ENCODE measurements at places on chromosomes 13 and 19.
A peak's percentile ranks its signal among the peaks of the same experiment; 100 is the strongest.

- no peak for DNase-seq
Measured at GRCh38 chr13:33817513-33817900, 442 bp upstream of the RFC3 start.

DNA sequence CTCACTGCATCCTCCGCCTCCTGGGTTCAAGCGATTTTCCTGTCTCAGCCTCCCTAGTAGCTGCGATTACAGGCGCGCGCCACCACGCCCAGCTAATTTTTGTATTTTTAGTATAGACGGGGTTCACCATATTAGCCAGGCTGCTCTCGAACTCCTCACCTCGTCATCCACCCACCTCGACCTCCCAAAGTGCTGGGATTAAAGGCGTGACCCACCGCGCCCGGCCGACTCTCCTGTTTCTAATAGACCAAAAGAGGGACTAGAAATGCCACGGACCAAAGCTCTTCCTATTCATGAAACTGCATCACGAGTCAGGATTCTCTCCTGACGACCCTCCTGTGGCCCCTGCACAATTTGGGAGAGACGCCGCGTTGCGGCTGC is 563 bp downstream of the ZNF43 start:
- no peak for DNase-seq

GRCh38 chr19:32735936-32736335 is 16.4 kb downstream of the TDRD12 start:
- DNase-seq, result no peak

- peak; percentile 52 for DNase-seq
Measured at GRCh38 chr13:99464441-99464949, 36.8 kb upstream of the TM9SF2 start.

DNA sequence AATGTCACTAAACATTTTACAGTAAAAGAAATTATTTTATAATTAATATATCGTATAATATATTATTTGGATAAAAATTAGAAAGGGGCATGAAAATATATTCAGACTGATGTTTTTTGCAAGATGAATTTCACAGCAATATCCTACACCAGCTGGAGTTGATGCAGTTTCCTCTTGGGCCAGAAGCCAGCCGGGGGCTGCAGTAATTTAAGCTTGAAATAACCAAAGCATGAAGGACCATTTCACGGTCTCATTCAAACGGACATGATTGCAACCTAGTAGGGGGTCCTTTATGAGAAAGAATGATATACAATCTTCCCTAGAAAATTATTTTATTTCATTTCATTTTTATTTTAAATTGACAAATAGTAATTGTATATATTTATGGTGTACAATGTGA is 797.2 kb upstream of the PCDH9 start:
- DNase-seq, result no peak

DNA sequence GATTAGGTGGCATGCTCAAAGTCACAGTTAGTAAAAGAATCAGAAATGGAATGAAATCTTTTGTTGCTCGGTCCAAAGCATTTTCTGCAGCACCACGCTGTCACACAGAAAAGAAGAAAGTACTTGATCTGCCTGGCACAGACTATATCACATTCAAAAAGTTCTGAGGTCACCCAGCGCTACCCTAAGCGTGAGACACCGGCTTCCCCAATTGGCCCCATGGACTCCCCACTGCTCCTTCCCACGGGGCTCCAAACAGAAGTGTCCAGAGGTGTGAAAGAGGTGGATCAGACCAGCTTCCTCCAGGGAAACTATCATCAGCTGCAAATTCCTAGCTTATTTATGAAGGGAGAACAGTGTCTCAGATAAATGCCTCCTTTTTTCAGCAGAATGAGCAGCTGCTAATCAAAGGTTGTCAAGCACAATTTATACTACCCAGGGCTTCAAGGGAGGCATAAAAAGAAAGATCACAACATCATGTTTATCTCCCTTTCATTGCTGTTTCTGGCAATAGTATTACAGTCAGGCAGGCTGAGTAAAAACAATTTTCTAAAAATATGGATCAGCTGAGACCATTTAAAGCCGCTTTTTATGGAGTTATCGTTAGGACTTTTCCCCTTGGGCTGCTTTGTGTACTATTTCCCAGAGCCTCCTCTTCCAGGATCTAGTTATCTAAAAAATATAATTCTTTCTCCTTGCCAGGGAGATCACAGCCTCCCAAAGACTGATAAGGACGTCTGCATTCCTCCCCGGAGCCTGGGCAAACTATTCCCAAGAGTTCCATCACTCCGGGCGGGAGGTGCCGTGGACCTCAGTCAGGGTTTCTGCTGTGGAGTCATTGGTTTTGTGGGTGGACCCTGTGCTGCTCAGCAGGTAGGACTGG is 208.0 kb downstream of the LHFPL6 start:
- no peak for DNase-seq

- DNase-seq, result no peak
Measured at GRCh38 chr13:77696006-77696878, 1.2 kb upstream of the SLAIN1 start.

DNA sequence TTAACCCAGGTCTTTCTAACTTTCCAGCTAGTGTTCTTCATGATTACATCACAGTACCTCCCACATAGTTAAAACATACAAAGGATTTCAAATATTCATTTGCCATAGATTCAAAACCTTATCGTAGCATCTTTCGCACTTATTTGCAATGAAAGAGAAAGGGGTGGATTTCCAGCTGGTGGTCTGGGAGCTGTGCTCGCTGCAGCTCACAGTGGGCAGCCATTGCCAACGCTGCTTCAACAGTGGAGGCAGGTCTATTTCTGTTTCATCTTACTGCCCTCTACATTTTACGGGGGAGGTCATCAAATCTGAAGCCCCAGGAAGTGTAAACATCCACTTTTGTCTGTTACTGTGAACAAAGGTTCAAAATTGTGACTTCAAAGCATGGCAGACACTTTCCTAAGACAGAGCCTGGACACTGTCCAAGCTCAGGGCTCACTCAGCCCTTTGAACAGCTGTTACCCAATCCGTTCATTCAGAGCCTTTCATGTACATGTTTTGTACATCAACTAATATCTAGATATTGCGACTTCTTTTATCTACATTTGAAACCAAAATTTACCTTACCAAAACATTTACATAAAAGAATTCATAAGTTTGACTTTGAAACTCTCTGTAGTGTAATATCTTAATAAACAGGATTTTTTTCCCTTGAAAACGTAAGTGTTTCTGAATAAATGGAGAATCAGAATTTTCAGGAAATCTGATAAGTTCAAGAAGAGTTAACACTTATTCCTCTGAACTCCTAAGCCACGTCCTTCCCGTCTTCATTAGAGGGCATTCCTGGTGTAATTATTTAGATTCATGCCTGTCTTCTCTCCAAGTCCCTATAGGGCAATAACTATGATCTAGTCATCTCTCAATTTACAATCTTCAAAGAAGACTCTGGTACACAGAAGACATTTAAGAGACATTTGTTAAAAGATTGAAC is 25.1 kb downstream of the STARD13 start:
- no peak for DNase-seq

DNA sequence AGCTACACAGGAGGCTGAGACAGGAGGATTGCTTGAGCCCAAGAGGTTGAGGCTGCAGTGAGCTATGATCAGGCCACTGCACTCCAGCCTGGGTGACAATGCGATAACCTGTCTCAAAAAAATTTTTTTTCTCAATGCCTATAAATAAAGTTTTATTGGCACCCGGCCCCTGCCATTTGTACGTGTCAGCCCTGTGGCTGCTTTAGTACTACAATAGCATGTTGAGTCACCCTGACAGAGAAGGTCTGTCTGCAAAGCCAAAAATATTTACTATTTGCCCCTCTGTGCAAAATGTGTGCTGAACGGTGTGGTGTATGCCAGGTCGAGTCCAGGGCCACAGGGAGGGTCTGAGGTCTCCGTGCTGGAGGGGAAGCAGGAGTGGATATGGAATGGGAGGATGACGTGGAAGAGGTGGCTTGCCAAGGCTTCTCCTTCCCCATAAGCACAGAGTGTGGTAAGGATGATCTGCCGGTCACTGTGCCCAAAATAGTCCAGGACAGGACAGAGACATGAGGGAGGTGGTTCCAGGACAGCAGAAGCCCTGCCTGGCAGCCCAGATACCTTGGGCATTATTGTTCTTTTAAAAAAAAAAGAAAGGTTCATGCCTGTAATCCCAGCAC is 10.0 kb downstream of the NMRK2 start:
- DNase-seq, result no peak

GRCh38 chr19:47992070-47992469 is at the start of gene BSPH1:
TSS of gene BSPH1 (minus strand) at chr19:47992170. CDS start at chr19:47992081, 89 bp downstream.
- no peak for DNase-seq

- DNase-seq, result no peak
Measured at GRCh38 chr13:48573213-48574007, 40.5 kb upstream of the RCBTB2 start.

- DNase-seq, result no peak
Measured at GRCh38 chr13:112058519-112058873, 8.5 kb upstream of the SOX1 start.

DNA sequence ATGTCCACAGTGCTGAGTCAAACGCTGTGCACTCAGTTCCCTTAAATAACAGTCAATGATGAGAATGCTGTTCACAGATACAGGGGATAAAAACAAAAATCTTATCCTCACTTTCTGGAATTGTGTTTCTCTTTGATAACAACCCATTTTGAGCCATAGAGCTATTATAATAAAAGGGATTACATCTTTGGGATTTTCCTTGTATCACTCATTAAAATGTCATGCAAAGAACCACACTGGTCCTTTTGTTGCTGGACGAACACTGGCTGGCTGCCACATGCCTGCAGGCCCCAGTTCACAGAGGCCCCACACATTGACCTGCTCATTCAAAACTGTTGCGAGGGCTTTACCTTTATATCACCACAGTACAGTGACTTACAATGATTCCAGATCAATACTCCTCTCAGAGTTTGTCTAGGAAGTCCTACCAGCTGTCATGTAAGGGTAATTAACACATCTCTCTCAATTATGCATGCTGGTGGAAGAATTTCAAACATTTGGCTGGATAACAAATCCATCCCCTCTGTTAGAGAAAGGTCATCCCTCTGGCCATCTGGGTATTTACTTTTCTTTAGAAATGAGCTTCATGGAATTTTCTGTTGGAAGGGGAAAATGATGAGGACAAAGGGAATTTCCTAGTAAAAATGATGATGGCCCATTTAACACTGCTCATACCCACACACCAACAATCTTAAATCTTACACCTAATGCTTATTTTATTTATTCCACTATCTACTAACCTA is 85.9 kb downstream of the MBNL2 start:
- DNase-seq, result peak; percentile 61

DNA sequence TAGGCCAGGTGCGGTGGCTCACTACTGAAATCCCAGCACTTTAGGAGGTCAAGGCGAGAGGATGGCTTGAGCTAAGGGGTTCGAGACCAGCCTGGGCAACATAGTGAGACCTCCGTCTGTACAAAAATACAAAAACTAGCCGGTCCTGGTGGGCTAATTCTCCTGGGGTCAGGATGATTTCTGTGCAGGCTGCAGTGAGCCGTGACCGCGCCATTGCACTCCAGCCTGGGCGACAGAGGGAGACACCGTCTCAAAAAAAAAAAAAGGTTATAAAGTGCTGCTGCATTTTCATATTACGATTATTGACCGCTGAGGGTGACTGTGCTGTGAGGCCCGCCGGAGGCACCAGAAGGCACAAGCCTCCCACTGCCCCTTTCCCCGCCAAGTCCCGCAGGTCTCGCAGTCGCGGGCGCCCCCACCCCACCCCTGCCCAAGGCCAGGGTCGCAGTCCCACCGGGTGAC is 477 bp upstream of the PLEKHF1 start:
- no peak for DNase-seq

DNA sequence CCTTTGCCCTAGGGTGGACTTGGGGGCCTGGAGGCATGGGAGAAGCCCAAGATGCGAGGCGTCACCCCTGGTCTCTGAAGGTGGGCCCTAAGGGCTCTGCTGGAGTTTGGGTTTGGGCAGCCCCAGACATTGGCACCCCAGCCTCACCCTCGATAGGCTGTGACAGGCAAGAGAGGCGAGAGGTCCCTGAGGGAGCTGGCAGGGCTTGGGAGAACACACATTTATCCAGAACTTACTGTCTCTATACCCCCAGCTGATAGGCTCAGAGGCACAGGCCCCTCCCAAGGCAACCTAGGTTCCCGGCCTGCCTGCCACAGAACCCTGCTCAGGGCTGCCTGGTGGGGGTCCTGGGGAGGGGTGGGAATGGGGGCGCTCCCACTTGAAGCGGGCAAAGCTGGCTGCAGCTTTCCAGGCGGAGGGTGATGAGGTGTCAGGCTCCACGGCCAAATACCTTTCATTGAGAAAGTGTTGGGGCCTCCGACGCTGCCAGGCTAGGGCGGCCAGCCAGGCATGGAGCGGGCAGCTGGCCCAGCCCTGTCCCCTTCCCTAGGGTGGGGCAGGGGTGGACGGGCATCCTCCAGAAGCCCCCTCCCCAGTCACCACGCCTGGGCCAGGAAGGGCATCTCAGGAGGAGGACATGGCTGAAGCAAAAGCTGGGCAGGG is 9.7 kb downstream of the CILP2 start:
- no peak for DNase-seq

DNA sequence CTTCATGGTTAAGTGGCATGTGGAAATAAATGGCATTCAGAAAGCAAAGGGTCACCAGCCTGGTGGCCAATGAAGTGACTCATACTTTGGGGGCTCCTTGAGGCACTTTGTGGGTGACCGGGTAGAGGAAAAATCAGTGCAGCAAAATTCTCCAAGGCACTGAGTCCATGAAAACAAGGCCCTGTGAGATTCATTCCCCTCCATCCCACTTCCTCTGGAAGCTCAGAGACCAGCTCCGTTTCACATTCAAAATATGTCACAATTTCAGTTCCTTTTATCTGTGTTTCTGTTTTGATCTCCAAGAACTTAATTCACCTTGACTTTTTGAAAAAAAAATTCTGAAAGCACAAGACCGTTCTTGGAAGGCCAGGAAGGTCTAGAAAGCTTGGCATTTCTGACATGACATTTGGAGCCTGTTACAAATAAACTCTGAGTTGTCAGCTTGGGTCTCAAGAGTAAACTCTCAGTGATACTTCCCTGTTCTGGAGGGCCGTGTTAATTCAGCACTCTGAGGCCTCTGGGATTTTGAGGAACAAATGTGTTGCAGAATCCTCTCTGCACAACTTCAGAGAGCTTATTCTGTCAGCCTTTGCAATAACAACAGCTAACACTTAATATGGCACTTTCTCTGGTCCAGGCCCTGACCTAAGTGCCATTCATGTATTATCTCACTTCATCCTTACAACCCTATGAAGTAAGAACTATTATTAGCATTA is 6.8 kb downstream of the CYSLTR2 start:
- no peak for DNase-seq

GRCh38 chr19:57068921-57069697 is 50.7 kb upstream of the USP29 start:
- no peak for DNase-seq

DNA sequence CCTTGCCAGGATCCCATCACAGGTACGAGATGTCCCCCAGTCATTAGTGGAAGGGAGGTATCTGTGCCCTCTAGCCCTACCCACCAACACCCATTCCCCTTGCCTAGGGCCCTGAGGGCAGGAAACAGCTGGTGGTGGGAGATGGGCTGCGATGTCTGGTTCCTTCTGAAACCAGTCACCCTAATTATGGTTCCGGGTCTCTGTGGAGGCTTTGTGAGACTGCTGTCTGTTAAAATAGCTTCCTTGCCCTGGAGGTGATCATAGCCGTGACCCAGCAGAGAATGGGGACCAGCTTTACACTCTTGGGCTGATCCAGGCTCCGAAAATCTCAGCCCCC is 5.5 kb downstream of the ALDH16A1 start:
- no peak for DNase-seq

Data from AG20443 (cell line).